ENCODE measurements at places on chromosomes 1 and 21. TPM values are rescaled to one million over a fixed set of nuclear protein-coding genes. Genes with fewer than 3 reads are reported as not detected.
A peak's percentile ranks its signal among the peaks of the same experiment; 100 is the strongest.

DNA sequence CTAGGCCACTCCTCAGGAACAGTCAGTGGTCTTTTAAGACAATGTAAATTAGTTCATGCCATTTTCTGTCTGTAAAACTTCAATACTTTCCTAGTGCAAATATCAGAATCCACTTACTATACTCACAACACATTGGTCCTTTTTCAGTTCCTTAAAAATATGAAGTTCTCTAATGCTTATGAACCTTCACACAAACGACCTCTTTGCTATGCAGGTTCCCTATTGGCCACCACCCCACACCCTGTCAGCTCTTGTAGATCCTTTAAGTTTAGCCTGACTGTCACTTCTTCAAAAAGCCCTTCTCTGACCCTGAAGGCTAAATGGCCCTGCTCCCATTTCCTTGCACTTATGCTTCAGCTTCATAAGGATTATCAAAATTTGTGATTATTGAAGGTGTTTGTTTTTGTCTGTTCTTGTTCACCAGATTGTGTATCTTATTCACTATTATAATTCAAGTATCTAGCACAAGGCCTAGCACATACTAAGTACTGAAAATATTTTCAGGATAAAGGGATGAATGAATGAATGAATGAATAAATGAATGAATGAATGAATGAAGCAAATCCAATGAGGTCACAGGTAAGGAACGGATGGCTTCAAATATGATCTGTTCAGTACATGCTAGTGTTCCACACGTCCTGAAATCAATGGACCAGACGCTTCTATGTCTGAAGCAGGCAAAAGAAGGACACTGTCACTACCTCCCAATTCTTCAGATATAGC, 373.9 kb downstream of the VAV3 start:
- no peaks in the 10 kb centered on the region for H3K36me3 ChIP-seq
- H3K4me1 ChIP-seq: no peaks in the 10 kb centered on the region
- no peak overlapping the region for H3K4me3 ChIP-seq
- no peak overlapping the region for H3K27ac ChIP-seq
- DNase-seq: no peak
- H3K27me3 ChIP-seq: no peaks in the 10 kb centered on the region

GRCh38 chr1:232390590-232390989, 239.3 kb downstream of the SIPA1L2 start:
- H3K4me3 ChIP-seq: no peak overlapping the region
- no peaks in the 10 kb centered on the region for H3K36me3 ChIP-seq
- H3K27me3 ChIP-seq: no peaks in the 10 kb centered on the region

DNA sequence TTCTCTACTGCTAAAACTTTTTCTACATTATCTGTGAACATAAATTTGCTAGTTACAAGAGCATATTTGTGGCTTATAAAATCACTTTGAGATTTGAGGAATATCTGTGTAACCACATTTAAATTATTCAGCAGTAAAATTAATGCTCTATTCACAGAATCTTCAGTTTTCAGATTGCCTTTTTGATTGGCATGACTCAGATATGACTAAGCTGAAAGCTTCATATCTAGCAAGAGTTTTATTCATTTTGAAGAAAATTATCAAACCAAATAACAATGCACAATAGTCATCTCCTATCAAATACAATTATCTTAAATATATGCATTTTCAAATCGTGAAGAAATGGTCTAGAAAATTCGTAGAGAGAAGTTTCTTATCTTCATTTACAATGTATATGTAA, 1498.2 kb upstream of the B3GALT2 start:
- H3K4me1 ChIP-seq: no peaks in the 10 kb centered on the region
- DNase-seq: peak; percentile 22
- H3K4me3 ChIP-seq: no peak overlapping the region
- H3K27me3 ChIP-seq: no peaks in the 10 kb centered on the region
- no peak overlapping the region for H3K27ac ChIP-seq

DNA sequence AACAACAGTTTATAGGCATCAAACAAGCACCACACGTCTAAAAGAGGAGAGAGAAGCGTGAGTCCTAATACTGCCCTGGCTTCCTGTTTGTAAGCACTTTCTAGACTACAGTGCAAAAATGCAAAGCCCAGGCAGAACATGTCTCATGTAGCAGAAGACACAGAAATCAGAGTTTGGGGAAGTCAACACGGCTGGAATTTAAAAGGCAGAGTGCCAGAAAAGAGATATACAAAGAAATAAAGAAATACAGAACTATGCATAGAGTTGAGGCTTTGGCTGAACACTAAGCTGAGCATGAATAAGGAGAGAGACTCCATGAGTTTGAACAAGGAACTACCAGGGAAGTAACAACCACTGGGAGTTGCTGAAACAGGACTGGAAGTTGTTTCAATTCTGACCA, 566.6 kb upstream of the NR5A2 start:
- H3K4me1 ChIP-seq: no peaks in the 10 kb centered on the region
- H3K27me3 ChIP-seq: no peaks in the 10 kb centered on the region
- H3K27ac ChIP-seq: no peak overlapping the region
- peak; percentile 13 for DNase-seq

- H3K4me3 ChIP-seq: no peak overlapping the region
- peaks cover 10% of the 10 kb centered on the region for H3K4me1 ChIP-seq
- no peaks in the 10 kb centered on the region for H3K27me3 ChIP-seq
- H3K27ac ChIP-seq: no peak overlapping the region
Observed at GRCh38 chr1:184824691-184825323, 70.1 kb upstream of the EDEM3 start.

DNA sequence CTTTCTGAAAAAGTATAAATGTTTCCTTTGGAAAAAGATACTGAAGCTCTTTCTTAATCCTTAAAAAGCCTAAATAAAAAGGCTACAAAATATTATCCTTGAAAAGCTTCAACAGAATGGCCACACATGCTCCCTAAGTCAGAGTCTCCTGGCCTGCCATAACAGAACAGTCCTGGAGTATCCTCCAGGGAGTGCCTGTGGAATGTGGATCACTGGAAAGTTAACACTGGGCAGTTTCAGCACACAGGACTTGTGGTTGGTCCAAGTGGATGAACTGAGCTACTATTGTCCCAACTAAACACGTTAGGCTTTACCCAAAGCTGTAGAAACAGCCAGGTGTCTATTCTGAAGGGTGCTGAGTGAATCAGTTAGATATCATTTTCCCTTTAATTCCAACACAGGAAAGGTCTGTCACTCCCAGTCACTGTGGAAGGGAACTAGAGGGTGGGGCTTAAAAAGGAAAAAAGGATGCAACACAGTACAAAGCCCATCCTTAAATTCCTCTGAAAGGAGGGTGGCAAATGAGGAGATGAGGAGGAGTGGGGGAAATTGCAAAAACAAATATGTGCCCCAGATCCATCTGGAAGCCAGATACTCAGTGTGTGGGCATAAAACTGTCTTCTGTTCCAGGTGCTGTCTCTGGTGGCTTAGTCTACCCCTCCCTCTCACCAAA, 196.3 kb upstream of the SPAG17 start:
- no peaks in the 10 kb centered on the region for H3K36me3 ChIP-seq
- H3K4me1 ChIP-seq: no peaks in the 10 kb centered on the region
- DNase-seq: no peak
- no peak overlapping the region for H3K27ac ChIP-seq
- H3K4me3 ChIP-seq: no peak overlapping the region

- DNase-seq: peak; percentile 90
- no peaks in the 10 kb centered on the region for H3K36me3 ChIP-seq
- H3K4me3 ChIP-seq: no peak overlapping the region
- peaks cover 33% of the 10 kb centered on the region for H3K27me3 ChIP-seq
Observed at GRCh38 chr1:156815307-156815826, 1.3 kb downstream of the SH2D2A start.

DNA sequence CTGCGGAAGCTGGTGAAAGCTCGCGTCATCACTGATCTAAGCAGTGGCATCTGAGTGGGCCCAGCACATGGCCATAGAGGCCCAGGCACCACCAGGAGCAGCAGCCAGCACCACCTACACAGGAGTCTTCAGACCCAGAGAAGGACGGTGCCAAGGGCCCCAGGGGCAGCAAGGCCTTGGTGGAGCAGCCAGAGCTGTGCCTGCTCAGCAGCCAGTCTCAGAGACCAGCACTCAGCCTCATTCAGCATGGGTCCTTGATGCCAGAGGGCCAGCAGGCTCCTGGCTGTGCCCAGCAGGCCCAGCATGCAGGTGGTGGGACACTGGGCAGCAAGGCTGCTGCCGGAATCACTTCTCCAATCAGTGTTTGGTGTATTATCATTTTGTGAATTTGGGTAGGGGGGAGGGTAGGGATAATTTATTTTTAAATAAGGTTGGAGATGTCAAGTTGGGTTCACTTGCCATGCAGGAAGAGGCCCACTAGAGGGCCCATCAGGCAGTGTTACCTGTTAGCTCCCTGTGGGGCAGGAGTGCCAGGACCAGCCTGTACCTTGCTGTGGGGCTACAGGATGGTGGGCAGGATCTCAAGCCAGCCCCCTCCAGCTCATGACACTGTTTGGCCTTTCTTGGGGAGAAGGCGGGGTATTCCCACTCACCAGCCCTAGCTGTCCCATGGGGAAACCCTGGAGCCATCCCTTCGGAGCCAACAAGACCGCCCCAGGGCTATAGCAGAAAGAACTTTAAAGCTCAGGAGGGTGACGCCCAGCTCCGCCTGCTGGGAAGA, 3.2 kb upstream of the ARTN start:
- DNase-seq: no peak
- peaks cover 11% of the 10 kb centered on the region for H3K36me3 ChIP-seq
- peaks cover 6% of the 10 kb centered on the region for H3K4me1 ChIP-seq
- no peak overlapping the region for H3K27ac ChIP-seq
- H3K27me3 ChIP-seq: no peaks in the 10 kb centered on the region

DNA sequence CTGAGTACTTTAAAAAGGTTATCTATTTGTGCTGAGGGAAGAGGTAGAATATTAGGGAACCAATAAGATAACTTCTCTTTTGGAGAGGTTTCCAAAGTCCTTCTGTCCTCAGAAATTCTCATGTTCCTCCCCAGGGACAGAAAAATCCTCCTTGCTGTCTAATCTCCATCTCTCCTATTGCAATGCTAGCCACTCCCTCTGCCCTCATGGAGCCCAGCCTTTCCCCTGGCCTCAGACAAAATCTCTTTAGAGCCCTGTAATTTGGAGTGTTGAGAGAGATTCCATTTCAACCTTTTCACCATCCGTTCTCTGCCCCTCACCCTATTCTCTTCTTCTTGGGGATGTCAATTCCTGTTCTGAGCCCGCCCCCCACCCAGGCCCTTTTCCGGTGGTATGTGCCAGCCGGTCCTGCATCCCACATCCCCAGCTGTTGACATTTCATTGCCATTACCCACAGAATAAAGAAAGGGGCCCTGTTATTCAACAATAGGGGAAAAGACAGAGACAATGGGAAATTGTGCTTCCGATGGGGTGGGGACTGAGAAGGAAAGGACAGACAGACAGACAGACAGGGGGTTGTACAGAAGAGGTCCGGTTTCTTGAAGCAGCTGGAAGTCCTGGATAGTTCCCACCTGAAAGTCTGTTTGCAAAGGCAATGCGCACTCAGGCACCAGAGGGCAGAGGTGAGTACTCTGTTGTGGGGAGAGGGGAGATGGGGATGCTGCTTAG, at the start of gene HAPLN2:
TSS of gene HAPLN2 (plus strand) at position 563 of the 729 bp plus-strand sequence. CDS start 4,076 bp downstream, outside the sequence.
- H3K27me3 ChIP-seq: peaks cover 67% of the 10 kb centered on the region
- no peak for DNase-seq
- peaks cover 4% of the 10 kb centered on the region for H3K4me1 ChIP-seq
- H3K36me3 ChIP-seq: no peaks in the 10 kb centered on the region
- no peak within 1 kb of the TSS for H3K4me3 ChIP-seq
- no peak within 1 kb of the TSS for H3K27ac ChIP-seq

- peaks cover 10% of the 10 kb centered on the region for H3K27me3 ChIP-seq
- DNase-seq: peak; percentile 65
- H3K36me3 ChIP-seq: no peaks in the 10 kb centered on the region
- no peak overlapping the region for H3K27ac ChIP-seq
Observed at GRCh38 chr21:45001134-45002095, 61.6 kb downstream of the SLX9 start.

- no peak overlapping the region for H3K27ac ChIP-seq
- no peak overlapping the region for H3K4me3 ChIP-seq
- H3K36me3 ChIP-seq: no peaks in the 10 kb centered on the region
- peaks cover 3% of the 10 kb centered on the region for H3K4me1 ChIP-seq
Observed at GRCh38 chr1:192830595-192831246, 21.9 kb downstream of the RGS2 start.

DNA sequence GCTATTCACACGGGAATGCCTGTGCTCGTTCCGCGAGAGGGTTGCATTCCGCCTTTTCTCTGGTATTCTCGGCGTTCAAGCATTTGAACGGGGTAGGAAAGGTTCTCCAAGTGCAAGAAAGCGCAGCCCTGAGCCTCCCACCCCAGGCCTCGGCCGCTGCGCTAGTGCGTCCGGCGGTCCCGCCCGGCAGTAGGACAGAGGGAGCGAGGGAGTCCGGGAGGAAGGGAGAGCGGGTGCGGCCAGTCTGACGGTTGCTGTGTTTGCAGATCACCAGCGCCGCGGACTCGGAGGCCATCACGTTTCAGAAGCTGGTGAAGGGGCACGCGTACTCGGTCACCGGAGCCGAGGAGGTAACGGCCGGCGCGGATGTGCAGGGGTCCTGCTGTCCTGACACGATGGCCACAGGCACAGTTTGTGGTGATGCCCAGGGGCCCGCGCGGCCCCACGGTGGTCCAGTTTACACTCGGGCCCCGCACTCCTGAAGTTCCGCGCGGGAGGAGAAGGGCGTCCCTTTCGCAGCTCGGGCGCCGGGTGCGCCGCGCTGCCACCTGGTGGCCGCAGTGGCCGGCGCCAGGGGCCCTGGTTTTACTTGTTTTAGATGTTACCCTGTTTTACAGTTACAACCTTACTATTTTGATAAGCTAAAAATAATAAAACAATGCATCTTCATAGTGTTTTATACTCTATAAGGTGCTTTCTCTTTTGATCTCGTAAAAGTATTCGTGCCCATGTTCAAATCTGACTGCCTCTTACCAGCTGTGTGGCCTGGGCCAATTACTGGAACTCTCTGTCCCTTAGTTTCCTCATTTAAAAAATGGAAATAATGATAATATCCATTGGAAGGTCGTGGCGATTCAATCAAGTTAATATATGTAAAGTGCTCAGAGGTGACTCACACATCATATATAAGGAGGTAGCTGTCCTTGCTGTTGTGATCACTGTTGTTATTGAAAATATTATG, 36.7 kb downstream of the CAPN2 start:
- H3K27ac ChIP-seq: peak overlapping the region; percentile 77
- H3K4me3 ChIP-seq: 0 out of 2 replicates have a peak overlapping the region, but pooled peaks have one; percentile 18
- peaks cover 23% of the 10 kb centered on the region for H3K4me1 ChIP-seq
- no peaks in the 10 kb centered on the region for H3K27me3 ChIP-seq
- DNase-seq: peak; percentile 45
- H3K36me3 ChIP-seq: peaks cover 75% of the 10 kb centered on the region

DNA sequence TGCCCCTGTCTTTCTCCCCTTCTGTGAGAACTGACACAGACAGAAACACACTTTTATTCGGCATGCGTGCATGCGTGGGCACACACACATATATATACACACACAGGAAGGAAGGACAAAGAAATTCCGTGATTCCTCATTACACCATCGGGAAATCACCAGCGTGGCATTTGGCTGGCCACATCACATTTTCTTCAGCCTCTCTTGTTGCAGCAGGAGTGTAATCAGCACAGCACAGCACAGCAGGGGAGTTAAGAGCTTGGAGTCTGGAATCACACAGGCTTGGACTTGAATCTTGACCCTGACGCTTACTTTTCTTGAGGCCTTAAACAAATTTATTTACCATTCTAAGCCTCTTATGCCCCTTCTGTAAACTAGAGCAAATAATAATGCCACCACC, 45.3 kb upstream of the EPHA8 start:
- peak; percentile 34 for DNase-seq
- H3K4me3 ChIP-seq: no peak overlapping the region
- no peak overlapping the region for H3K27ac ChIP-seq

Gene PLEKHN1
- total RNA-seq: 0.28 TPM

Gene TAF1A
- total RNA-seq: 10.0 TPM

Gene S1PR1
- 12.5 TPM for total RNA-seq

Gene PTAFR
- total RNA-seq: under 0.01 TPM

Gene PTPRC
- not detected for total RNA-seq

Gene PLA2G4A
- 4.4 TPM for total RNA-seq

Gene TFAP2E
- total RNA-seq: under 0.01 TPM
